ENCODE measurements at places on chromosomes 3 and 15.

GRCh38 chr3:187665764-187666402, 4.3 kb downstream of the SST start:
- no peak for DNase-seq

DNA sequence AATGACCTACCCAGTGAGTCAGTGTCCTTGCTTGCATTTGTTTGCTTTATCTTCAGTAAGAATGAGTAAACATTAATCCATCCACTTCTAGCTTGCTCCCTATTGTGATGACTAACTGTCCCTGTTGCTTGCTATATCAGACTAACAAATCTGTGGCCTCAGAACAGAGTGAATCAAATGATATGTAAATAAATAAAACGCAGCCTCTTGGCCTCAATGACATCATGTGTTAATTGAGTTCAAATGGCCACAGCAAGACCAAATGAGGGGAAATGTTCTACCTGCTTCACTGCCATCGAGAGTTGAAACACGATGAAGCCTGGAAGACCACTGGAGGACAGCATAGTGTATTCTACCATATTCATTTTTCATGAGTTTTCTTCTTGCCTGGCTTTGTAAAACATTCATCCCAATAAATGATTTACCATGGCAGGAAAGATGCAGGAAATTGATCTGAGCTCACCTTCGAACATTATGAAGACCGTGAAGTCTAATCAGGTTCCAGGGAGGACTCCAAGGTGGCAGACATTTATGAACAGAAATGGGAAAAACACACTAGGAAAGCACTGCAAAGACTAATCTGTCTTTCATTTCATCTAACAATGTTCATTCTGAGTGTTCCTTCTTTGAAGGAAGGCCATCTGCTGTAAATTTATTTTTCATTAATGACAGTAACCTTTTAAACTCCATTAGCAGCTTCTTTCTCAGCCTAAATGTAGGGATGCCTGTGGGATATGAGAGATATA, 1144.5 kb downstream of the TUSC7 start:
- DNase-seq: no peak

- DNase-seq: no peak
These were observed 189.0 kb upstream of the HES1 start for GRCh38 chr3:193946945-193947344.

DNA sequence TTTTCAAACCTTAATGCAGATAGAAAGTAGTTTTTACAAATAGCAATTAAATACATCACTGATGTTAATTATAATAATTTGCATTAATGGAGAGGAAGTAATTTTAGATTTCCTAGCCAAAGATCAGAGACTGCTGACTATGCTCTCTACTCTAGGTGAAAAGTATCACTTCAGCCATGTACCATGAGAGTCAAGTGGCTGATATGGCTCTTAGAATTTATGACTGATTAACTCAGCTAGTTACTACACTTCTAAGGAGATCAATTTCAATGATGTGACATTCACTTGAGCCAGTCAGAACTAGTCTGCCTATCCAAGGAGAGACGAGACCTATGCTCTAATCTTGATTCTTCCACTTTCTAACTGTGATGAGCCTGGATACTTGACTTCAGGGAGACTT, 405.7 kb upstream of the RORA start:
- no peak for DNase-seq

- DNase-seq: no peak
These were observed 64.3 kb downstream of the FNDC3B start for GRCh38 chr3:172103724-172104123.

DNA sequence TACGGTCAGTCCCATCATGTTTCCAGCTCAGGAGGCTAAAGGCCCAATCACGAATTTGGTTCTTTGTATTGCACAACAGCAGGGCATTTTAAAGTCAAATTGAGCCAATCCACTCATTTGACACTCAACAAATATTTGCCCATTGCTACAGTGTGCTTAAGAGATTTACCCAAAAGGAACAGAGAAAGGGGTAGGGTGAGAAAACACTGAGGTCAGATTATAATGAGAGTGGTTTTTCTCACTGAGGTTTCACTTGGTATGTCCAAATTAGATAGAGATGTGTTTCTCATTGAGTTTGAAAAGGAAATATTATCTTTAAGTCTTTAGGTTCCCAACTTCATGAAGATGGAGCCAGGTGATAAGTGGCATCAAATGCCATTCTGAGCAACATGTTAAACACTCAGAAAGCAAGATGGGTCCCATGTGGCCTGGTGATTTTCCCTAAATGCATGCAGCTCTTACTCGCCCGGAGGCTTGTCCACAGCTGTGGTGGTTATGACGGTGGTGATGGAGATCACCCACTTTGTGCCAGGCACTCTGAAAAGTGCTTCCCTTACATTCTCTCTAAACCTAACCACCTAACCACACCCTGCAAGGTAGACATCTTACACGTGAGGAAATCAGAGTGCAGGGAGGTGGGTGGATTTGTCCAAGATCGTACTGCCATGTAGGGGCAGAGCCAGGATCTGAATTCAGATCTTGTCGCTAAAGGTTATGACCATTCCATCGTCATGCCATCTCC, 31.2 kb upstream of the USP3 start:
- peak; percentile 59 for DNase-seq

DNA sequence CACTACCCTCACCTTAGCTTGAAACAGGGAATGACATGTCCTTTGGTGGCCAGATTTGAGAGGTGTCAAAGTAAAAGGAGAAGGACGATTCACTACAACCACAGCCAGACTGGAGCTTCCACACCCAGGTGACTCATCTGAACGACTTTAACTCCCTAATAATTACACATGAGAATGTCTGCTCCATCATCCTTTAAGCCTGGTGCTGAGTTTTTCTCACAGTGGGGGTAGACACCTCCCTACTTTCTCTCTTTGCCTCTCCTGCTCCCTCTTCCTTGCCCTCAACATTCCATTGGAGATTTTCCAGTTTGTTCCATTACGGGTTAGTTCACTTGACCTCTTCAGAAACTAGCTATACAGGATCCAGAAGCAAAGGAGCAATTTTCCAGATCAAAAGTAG, 154.3 kb upstream of the BHLHE40 start:
- no peak for DNase-seq

- peak; percentile 69 for DNase-seq
These were observed at the start of gene PRRT3 for GRCh38 chr3:9951962-9952805. PRRT3 (minus strand) TSS chr3:9952408; CDS start chr3:9950115, 2,293 bp downstream.

DNA sequence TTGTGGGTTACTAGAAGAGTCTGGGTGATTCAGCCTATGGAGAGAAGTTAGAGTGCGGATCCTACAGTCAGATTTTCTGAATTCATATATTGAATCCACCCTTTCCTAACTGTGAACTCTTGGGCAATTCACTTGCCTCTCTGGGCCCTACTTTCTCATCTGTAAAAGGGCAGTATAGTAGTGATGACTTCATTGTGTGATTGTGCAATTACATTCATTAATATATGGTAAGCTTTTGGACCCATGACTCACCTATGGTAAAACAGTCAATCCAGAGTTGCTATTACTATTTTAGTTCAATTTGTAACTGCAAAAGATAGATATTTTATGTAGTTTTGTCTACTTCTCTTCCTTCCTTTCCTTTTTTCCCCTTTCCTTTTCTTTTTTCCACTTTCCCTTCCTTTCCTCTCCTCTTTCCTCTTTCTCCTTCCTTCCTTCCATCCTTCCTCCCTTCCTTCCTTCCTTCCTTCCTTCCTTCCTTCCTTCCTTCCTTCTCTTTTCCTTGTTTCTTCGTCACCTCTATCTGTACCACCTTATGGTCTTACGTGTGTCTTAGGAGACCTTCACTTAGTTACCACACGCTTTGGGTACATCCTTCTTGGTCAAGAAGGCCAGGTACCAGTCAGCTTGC, 37.0 kb downstream of the GMNC start:
- no peak for DNase-seq

GRCh38 chr3:189142527-189142926, 29.2 kb upstream of the TPRG1 start:
- peak; percentile 18 for DNase-seq

GRCh38 chr3:58356054-58356453, 23.4 kb downstream of the PXK start:
- DNase-seq: no peak

GRCh38 chr3:186342197-186342596, 19.8 kb downstream of the DGKG start:
- no peak for DNase-seq

DNA sequence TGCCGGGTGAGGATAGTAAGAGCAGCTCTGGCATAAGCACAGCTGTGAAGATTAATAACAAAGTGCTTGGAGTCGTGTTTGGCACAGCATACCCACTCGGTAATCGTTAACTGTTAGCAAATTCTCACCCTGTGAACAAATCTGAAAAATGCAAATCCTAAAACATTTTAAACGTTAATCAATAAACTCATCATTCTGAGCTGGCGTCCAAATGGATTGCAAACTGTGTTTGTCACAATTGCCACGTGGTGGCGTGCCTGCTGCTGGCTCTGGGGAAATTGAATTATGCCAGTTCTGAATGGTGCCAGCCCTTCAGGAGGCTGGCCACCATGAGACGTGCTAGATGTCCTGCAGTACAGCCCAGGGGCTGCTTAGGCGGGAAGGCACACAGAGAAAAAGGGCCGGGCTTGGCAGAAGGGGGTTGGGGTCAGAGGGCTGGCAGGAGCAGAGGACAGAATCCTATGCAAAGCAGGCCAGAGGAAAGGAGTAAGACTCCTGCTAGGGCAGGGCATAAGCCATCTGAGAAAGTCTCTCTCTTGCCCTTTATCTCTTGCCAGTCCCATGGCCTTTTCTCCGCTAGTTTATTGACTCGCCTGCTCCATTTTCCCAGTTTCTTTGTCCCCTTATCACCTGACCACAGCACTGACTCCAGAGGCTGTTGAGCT, 22.1 kb upstream of the POLG start:
- no peak for DNase-seq

- DNase-seq: no peak
These were observed 15.5 kb downstream of the TOP2B start for GRCh38 chr3:25648925-25649830.

DNA sequence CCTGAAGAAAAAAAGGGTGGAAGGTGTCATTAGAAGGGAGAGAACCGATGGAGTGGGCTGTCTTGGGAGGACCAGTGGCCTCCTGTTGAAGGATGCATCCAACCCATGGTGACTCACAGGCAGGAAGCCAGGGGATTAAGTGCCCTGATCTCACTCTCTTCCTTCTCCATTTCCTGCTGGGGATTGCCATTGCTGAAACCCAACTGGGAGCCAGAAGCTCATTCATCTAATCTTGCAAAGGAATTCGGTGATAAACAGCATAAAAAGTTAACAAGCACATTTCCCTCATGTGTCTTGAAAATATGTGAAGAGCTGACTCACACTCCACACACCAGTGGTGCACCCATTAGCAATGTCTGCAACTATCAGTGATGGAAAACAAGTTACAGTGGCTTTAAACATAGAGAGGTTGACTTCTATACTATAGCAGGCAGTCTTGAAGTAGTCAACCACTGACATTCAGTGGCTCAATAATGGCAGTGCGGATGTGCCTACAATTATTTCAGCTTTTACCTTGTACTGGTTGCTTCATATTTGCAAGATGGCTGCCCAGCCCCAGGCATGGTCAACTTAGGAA, 12.8 kb upstream of the CSRNP1 start:
- DNase-seq: no peak

- no peak for DNase-seq
These were observed 212.6 kb downstream of the ZNF621 start for GRCh38 chr3:40737343-40737742.

- no peak for DNase-seq
These were observed 15.5 kb downstream of the MAPKAPK3 start for GRCh38 chr3:50632450-50632849.

- DNase-seq: no peak
These were observed 24.7 kb downstream of the CACNA2D2 start for GRCh38 chr3:50478671-50479260.

- no peak for DNase-seq
These were observed 21.3 kb downstream of the VGLL3 start for GRCh38 chr3:86969500-86970189.

DNA sequence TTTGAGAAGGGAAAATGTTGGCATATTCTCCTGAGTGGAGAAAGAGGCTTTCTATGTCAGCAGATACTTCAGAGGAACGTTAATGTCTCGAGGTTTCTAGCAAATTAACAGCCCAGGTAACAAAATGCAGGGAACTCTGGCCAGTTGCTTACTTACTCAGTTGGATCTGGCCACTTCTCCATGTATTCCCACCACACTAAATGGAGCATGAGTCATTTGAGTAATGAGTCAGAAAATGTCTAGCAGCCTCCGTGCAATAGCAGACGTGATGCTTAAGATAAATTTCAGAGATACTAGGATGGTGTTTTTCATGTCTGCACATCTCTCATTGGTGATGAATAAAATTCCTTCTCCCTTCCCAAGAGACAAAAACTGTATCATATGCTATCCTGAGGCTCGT, 671.5 kb downstream of the FHIT start:
- DNase-seq: no peak

GRCh38 chr3:139238281-139239030, 105.4 kb upstream of the MRPS22 start:
- DNase-seq: no peak

- no peak for DNase-seq
These were observed 45.1 kb downstream of the SEMA5B start for GRCh38 chr3:122982216-122983185.

- no peak for DNase-seq
These were observed 27.5 kb downstream of the AQP9 start for GRCh38 chr15:58165661-58166060.

- no peak for DNase-seq
These were observed 41.9 kb upstream of the UBP1 start for GRCh38 chr3:33482111-33482521.

GRCh38 chr15:92925454-92925853, 25.3 kb downstream of the CHD2 start:
- DNase-seq: no peak

DNA sequence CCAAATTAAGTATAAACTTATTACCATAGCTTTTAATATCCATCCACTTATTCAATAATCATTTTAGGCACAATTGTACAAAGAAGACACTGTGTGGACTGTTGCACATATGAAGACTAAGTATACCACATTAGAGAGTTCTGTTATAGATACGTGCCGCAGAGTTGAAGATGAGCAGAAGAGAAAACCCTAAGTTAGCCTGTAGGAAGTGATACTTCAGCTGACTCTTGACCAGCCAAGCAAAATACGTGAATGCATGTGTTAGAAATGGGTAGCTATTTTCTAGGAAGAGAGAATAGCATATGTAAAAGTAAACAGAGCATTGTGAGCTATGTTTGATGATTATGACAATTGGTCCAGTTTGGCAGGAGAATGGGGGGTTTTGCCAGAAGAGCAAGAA, 272.0 kb upstream of the ATP11B start:
- DNase-seq: no peak

Measured in CD8-positive, alpha-beta memory T cell (primary cell).